ENCODE measurements at places on chromosomes 3 and 15.

- no peak for DNase-seq
These were observed 327.5 kb downstream of the RORA start for GRCh38 chr15:60901647-60902046.

GRCh38 chr3:151268267-151269235 lies 9.8 kb downstream of the P2RY14 start:
- no peak for DNase-seq

DNA sequence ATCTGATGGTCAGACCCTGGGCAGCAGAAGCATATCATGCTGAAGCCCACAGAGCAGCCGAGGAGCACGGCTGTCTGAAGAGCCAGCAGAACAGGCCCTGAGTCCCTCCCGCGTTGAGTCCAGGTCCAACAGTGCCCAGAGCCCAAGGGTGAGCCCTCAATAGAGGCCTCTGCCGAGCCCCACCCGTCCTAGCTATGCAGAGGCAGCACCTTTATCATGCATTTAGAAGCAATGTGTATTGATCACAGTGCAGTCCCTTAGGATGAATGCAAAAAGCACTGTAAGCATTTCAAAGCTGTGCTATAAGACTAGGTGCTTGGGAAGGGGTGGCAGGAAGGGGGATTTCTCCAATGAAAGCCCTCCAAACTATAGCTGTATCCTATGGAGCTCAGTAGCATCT lies 208.5 kb downstream of the GABRB3 start:
- DNase-seq: no peak

GRCh38 chr15:65783872-65784271 lies 8.2 kb downstream of the DENND4A start:
- no peak for DNase-seq

DNA sequence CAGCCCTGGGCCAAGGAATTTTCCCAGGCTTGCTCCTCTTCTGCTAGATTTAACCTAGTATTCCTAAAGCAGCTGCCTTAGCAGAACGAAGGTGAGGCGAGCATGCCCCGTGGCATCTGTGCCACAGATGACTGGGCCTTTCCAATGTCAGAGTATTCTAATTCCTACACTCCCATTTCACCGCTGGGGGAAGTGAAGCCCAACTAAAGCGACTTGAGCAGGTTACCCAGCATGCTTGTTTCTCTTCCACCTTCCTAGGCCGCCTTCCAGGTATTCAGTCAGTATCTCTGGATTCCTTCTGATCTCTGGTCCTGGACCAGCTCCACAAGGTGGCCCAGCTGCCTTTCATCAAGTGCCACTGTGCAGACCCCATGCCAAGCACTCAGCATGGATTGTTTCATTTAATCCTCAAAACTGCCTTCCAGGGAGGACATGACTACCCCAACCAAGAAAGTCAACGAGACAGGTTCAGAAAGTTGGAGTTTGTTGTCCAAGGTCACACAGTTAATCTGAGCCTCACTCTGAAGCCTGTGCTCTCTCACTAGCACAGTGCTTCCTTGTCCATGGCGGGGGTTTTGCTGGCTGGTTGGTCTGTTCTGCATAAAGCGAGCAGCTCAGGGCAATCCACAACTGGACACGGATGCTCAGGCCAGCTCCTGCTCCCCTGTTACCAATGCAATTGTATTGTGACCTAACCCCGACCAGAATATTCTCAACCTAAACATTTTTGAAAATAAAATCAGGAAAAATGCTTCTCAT lies 15.1 kb downstream of the MYO5C start:
- no peak for DNase-seq

DNA sequence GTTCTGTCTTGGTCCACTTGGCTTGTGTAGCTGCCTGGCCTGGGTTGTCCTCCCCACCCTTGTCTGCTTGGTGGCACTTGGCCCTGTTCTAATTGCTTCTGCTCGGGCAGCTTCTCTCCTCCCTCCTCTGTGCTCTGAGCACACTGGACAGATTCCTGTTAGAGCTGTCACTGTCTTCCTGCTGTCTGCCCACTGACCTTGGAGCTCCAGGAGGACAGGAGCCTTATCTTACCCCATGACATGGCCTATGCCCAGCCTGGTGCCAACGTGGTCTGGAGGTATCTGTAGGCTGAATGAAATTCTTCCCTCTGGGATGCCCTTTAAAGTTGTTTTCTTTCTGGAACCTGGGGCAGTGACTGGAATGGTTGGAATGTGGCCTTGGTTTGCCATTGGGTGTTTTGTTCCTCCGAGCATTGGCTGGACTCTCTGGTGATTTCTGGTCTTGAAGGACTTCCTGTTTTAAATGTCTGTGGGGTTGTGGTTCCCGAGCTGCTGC lies 94.1 kb downstream of the FAM43A start:
- DNase-seq: no peak

DNA sequence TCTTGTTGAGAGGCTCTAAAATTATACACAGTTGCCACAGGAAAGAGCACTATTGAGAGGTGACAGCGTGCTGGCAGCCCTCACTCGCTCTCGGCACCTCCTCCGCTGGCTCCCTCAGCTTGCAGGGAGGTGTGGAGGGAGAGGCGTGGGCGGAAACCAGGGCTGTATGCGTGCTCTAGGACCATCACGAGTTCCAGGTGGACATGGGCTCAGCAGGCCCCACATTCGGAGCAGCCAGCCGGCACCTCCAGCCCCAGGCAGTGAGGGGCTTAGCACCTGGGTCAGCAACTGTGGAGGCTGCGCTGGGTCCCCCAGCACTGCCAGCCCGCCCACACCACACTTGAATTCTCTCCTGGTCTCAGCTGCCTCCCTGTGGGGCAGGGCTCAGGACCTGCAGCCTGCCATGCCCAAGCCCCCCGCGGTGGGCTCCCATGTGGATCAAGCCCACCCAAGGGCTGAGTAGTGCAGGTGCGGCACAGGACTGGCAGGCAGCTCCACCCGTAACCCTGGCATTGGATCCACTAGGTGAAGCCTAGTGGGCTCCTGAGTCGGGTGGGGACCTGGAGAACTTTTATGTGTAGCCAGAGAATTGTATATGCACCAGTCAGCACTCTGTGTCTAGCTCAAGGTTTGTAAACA lies 460.6 kb upstream of the ALCAM start:
- DNase-seq: no peak
